ENCODE measurements at places on chromosomes 5 and 9. TPM values are rescaled to one million over a fixed set of nuclear protein-coding genes. Genes with fewer than 3 reads are reported as not detected.

The PCDHGA6 gene
- 0.65 TPM for total RNA-seq

DNA sequence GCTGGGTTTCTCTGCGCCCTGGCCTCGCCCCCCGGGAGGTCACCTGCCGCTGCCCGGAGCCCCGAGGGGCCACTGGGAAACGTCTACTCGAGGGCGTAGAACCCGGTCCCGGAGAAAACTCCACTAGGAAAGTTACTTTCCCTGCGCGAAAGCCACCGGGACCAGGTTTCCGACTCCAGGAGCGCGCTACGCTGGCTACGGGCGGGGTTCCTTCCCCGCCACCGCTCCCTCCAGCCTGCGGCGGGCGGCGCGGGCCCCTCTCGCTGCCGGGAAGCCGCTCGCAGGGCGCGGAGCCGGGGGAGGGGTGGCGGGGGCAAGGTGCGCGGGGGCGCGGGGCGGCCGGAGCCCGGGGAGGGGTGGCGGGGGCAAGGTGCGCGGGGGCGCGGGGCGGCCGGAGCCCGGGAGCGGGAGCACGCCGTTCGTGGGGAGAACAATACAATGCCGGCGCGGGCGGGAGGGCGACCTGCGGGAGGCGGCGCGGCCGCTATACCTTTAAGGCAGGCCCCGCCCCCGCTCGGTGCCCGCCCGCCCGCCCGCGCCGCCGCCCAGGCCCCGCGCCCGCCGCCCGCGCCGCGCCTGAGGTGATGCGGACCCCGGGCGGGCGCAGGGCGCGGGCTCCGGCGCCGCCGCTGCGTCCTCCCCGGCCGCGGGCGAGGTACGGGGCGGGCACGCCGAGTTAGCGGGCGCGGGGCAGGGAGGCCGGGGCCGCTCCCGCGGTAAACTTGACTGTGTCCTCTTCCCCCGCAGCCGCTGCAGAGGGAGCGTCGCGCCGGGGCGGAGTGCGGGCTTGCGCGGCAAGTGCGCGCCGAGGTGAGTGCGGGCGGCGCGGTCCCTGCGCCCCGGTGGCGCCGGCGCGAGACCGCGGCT, 278.1 kb downstream of the AOPEP start:
- no peaks in the 10 kb centered on the region for H3K27me3 ChIP-seq
- H3K4me3 ChIP-seq, result peak overlapping the region; percentile 80
- peaks cover 35% of the 10 kb centered on the region for H3K36me3 ChIP-seq
- H3K4me1 ChIP-seq, result peaks cover 54% of the 10 kb centered on the region

DNA sequence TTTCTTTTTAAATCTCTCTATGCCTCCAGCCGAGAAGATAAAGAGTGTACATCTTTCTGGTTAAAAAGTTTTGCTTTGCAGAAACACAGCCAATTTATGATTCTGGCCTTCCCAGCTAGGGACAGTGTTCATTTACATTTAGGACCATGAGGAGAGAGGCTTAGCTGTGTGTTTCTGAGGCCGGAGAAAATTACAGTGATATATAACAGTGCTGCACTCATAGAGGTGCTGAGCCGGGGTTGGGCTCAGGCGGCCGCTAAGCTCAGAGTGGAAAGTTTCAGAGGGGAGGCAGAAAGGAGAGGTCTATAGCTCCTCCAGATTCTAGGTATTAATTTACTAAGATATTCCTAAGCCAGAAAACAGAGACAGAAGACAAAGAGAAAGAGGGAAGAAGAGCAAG, 37.0 kb upstream of the LCP2 start:
- H3K4me1 ChIP-seq, result peaks cover 29% of the 10 kb centered on the region
- H3K36me3 ChIP-seq, result no peaks in the 10 kb centered on the region
- no peak for DNase-seq
- peaks cover 9% of the 10 kb centered on the region for H3K27me3 ChIP-seq
- H3K4me3 ChIP-seq, result no peak overlapping the region
- H3K27ac ChIP-seq, result no peak overlapping the region

- no peak overlapping the region for H3K27ac ChIP-seq
- H3K36me3 ChIP-seq, result no peaks in the 10 kb centered on the region
- H3K4me1 ChIP-seq, result peaks cover 24% of the 10 kb centered on the region
- peaks cover 6% of the 10 kb centered on the region for H3K27me3 ChIP-seq
- H3K4me3 ChIP-seq, result no peak overlapping the region
Measured at GRCh38 chr9:94668928-94669729, 29.8 kb upstream of the FBP1 start.

- H3K27ac ChIP-seq, result no peak overlapping the region
- no peak overlapping the region for H3K4me3 ChIP-seq
- H3K4me1 ChIP-seq, result peaks cover 46% of the 10 kb centered on the region
- no peak for DNase-seq
- no peaks in the 10 kb centered on the region for H3K36me3 ChIP-seq
Measured at GRCh38 chr5:153525536-153525935, 35.1 kb downstream of the GRIA1 start.

The NXNL2 gene
- 0.36 TPM for total RNA-seq

DNA sequence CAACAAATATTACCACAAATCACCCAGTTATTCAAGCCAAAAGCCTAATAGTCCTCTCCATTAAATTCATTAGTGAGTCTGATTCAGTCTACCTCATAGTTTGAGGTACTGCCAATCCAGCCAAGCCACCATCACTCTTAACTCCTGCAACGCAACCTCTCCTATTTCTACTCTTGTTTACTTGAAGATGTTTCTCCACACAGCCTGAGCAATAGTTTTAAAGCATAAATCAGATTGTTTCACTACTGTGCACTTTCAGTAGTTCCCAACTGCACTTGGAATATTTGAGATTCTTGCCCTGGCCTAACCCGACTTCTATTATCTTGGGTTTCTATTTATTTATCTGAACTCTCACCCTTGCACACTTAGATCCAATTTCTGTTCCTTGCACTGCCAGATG, 85.5 kb downstream of the YIPF5 start:
- no peak overlapping the region for H3K27ac ChIP-seq
- H3K36me3 ChIP-seq, result peaks cover 7% of the 10 kb centered on the region
- no peak for DNase-seq
- no peaks in the 10 kb centered on the region for H3K27me3 ChIP-seq
- H3K4me3 ChIP-seq, result no peak overlapping the region
- H3K4me1 ChIP-seq, result peaks cover 14% of the 10 kb centered on the region

The SHC3 gene
- 0.64 TPM for total RNA-seq

The SLCO6A1 gene
- total RNA-seq, result 1.1 TPM

The GABRP gene
- not detected for total RNA-seq

The DEPDC1B gene
- total RNA-seq, result 1.5 TPM

- peaks cover 30% of the 10 kb centered on the region for H3K27me3 ChIP-seq
- DNase-seq, result no peak
- H3K4me3 ChIP-seq, result no peak overlapping the region
- H3K4me1 ChIP-seq, result peaks cover 9% of the 10 kb centered on the region
- H3K36me3 ChIP-seq, result peaks cover 1% of the 10 kb centered on the region
Measured at GRCh38 chr5:142201471-142201887, 92.9 kb downstream of the NDFIP1 start.

- no peak for DNase-seq
- peak overlapping the region; percentile 20 for H3K27ac ChIP-seq
- H3K36me3 ChIP-seq, result no peaks in the 10 kb centered on the region
- no peaks in the 10 kb centered on the region for H3K27me3 ChIP-seq
Measured at GRCh38 chr5:126851501-126852011, 74.6 kb downstream of the LMNB1 start.
